ENCODE measurements at places on chromosomes 3 and 15. TPM values are rescaled to one million over a fixed set of nuclear protein-coding genes. Genes with fewer than 3 reads are reported as not detected.

- no peak for DNase-seq
Observed at GRCh38 chr15:86855307-86856291, 775.9 kb downstream of the AGBL1 start.

Gene STRIT1
- total RNA-seq, result not detected

- DNase-seq, result no peak
Observed at GRCh38 chr15:100433304-100433703, 91.5 kb upstream of the ADAMTS17 start.

DNA sequence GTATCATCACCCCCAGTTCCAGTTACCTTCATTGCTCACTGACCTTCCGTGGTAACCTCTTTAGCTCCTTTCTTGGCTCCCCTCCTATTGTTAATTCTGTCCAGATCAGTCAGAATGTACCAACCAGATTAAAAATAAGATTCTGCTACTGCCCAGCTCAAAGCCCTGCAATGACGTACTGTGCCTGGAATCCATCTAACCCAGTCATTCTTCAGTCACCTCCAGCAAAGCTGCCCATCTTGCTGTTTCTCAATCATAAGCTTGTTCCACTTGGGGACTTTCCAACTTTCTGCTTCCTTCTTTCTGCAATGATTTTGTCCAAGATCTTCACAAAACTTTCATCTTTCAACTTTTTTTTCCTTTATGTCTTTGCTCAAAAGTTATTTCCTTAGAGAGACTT, 512.0 kb upstream of the ZNF385D start:
- DNase-seq, result no peak

- no peak for DNase-seq
Observed at GRCh38 chr3:192336286-192336685, 391.1 kb downstream of the FGF12 start.

DNA sequence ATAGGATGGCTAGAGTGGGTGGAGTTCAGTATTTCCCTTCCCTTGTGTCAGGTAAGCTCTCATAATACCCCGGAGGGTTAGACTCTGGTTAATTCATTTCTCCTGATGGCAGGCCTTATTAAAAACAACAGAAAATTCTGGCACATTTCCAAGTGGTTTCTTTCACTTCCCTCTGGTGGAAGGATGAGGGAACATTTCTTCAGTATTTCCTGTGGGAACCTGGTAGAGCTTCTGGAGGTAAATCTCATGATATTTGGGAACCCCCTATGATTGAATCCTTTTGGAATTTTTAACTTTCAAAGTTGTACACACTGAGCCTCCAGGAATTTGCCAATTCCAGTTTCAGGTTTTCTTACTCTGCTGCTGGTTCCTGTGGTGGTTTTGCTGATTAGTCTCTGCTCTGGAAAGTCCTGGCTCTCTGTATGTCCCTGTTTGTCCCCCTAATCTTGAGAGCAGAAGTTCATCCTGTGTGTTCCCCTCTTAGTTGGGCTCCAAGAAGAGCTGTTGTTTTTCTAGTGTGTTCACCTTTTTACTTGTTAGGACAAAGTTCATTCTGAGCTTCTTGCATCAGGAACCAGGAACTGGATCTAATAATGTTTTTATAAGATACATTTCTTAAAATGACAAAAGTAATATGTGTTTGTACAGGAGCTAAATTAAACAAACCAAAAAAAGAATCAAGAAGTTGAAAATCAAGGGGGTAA, 12.1 kb downstream of the CHRNA7 start:
- no peak for DNase-seq

Gene OIP5
- 19.5 TPM for total RNA-seq

- DNase-seq, result no peak
Observed at GRCh38 chr15:69388260-69388705, 25.9 kb upstream of the KIF23 start.

DNA sequence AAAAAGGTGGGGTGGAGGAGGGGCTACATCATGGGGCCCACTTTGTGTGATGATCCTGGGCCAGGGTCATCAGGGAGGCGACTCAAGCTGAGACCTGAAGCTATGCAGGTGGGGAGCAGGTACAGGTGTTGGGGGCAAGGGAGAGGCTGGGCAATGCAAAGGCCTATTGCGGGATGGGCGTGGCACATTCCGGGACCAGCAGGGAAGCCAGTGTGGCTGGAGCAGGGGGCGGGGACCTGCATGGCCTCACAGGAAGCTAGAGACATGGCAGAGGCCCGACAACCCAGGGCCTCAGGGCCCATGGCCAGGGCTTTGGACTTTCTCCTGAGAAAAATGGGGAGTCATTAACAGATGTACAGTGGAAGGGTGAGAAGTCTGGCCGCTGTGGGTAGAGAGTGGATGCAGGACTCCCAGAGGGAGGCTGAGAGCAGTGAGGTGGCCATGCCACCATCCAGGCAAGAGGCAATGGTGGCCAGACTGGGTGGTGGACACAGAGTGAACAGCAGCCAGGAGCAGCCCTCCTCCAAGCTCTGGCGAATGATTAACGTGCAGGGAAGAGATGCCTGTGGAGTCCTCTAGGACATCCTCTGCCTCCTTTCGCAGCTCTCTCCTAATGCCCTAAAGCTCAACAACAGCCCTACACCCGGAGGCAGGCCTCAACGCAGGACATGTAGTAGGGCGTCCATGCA, 122.6 kb upstream of the ATP2B2 start:
- no peak for DNase-seq

DNA sequence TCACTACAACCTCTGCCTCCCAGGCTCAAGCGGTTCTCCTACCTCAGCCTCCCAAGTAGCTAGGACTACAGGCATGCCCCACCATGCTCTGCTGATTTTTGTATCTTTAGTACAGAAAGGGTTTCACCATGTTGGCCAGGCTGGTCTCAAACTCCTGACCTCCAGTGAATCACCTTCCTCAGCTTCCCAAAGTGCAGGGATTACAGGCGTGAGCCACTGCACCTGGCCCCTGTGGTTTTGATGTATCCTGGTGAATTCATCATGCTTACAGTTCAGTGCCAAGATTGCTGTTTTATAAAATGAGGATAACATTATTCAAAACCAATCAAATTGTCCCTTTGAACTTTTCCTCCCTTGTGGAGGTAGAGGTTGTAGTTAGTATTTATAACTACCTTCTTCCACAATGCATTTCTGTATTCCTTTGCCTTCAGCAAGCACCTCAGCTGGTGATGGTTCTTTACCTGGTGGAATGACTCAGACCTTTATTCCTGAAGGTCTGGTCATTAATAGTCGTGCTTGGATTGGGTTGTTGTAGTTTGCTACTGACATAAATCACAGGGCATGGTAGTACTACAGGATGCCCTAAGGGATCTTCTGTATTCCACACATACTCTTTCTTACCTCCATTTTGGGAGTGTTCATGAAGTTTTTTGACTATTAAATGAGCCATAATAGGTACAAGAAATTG, 76.9 kb downstream of the UBP1 start:
- DNase-seq, result no peak

Gene ZNF639
- 31.9 TPM for total RNA-seq

- DNase-seq, result no peak
Observed at GRCh38 chr3:181761906-181762305, 50.2 kb downstream of the SOX2 start.

- no peak for DNase-seq
Observed at GRCh38 chr3:24493746-24494617, 668 bp downstream of the THRB start.

- DNase-seq, result no peak
Observed at GRCh38 chr15:53671545-53671944, 87.9 kb downstream of the WDR72 start.

Gene BNC1
- 1.7 TPM for total RNA-seq

Gene PRR20G
- not detected for total RNA-seq

Gene GOLGA8J
- total RNA-seq, result 0.05 TPM

- no peak for DNase-seq
Observed at GRCh38 chr3:8741581-8742261, 8.1 kb downstream of the CAV3 start.
